Right lobe of liver (tissue), 6 donors: ENCODE measurements at places on chromosomes 2 and 18. TPM values are rescaled to one million over a fixed set of nuclear protein-coding genes. Genes with fewer than 3 reads are reported as not detected.

DNA sequence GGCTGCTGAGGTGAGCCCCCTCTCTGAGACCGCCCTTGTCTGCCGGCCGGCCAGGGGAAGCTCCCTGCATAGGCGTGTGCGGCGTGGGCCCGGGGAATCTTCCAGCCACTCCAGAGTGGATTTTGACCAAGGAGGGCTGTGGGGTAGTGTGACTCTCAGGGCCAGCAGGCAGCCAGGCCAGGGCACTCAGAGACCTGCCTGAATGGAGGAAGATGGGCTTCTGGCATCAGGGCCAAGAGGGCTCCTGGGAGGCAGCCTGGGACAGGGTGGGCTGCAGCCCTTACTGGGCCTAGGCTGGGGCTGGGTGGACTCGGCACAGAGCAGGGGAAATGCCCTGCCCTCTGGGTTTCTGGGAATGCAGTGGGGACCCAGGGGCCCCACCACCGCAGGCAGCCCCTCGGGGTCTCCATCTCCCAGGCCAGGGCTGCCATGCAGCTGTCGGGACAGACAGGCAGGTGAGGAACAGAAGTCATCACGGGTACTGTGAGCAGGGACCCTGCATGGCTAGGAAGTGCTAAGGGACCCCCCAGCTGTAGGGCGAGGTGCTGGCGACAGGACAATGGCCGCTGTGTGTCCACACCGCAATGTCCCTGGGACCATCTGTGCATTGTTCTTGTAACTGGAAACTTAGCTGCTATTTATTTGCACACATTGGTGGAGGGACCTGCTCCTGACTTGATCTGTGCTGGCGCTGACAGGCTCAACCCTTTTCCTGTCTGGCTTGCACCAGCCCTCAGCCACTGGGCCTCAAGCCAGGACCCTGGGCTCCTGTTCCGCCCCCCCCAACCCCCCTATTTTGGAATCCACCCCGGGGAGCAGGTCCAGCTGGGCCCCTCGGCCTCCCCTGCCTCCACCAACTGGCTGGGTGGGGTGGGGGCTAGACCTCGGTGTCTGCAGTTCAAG lies 4.1 kb downstream of the PDCD1 start:
- peak; percentile 41 for DNase-seq

GRCh38 chr2:122307763-122308162 lies 552.3 kb downstream of the TSN start:
- DNase-seq, result no peak

- no peak for DNase-seq
Observed at GRCh38 chr2:120461092-120461491, 115.2 kb downstream of the INHBB start.

GRCh38 chr2:20583425-20583881 lies 67.4 kb downstream of the HS1BP3 start:
- peak; percentile 39 for DNase-seq

- peak; percentile 41 for DNase-seq
Observed at GRCh38 chr2:43070676-43071502, 155.5 kb downstream of the ZFP36L2 start.

GRCh38 chr18:52907543-52908308 lies 567.7 kb downstream of the DCC start:
- DNase-seq, result no peak

Gene SMYD1
- not detected for total RNA-seq

- DNase-seq, result no peak
Observed at GRCh38 chr18:45164551-45164950, 450.7 kb upstream of the SLC14A2 start.

Gene CHRND
- not detected for total RNA-seq

Gene HMSD
- not detected for total RNA-seq

Gene ARHGAP28
- 0.61 TPM for total RNA-seq

Gene ARHGAP15
- total RNA-seq, result 3.3 TPM

DNA sequence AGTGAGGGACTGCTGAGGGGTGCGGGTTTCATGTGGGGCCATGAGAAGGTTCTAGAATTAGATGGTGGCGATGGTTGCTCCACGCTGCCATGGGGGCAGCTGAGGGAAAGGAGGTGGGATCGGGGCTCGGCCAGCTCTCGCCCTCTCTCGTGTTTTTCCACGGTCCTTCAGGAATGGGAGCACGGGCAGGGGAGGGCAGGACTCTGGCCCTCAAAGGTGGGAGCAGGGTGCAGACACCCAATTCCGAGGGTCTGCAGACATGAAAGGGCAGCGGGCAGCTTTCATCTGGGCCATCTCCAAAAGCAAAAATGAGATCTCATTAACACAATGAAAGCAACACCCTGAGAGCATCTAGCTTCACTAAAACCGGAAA lies 53.4 kb upstream of the SALL3 start:
- DNase-seq, result no peak

DNA sequence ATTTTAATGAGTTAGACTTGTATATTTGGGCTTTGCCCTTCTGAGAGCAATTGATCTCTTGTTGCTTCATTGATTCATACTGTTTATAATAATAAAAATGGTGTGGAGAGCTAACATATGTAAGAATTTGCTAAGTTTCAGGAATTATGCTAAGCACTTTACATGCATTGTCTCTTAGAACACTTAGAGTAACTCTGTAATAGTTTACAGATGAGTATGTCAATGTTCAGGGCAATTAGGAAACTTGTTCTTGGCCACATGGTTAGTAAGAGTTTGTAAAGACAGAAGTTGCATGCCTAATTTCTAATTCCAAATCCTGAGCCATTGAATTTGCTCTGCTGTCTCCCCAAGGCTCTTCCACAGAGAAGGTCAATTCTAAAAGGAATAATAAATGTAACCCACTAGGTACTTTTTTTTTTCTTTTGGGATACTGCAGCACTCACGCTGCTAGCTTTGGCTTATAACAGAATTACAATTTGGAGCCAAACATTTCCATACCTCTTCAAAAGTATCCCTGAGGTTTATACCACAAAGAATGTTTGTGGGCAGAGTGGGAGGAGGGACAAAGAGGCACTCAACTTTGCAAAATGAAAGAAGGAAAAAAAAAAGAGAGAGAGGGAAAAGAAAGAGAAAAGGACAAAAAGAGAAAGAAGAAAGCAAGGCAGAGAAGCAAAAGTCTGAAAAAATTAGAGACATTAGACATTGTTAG lies 232.4 kb downstream of the CALCRL start:
- no peak for DNase-seq

DNA sequence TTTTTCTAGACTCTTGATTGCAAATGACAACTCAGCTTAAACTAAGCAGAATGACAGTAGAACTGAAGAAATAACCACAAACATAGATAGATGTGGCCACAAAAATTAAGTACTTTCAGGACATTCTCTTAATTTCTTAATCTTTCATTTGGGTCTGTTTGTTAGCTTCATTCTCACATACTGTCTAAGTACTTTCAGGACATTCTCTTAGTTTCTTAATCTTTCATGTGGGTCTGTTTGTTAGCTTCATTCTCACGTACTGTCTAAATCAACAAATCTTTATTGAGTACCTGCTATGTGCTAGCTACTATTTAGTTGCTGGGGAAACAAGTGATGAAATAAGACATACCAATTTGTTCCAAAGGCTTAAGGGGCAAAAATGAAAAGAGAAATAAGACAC lies 35.1 kb downstream of the FAM117B start:
- no peak for DNase-seq
